ENCODE measurements at places on chromosomes 1 and 21.

GRCh38 chr1:54335011-54335754, 71.0 kb downstream of the SSBP3 start:
- DNase-seq = no peak

DNA sequence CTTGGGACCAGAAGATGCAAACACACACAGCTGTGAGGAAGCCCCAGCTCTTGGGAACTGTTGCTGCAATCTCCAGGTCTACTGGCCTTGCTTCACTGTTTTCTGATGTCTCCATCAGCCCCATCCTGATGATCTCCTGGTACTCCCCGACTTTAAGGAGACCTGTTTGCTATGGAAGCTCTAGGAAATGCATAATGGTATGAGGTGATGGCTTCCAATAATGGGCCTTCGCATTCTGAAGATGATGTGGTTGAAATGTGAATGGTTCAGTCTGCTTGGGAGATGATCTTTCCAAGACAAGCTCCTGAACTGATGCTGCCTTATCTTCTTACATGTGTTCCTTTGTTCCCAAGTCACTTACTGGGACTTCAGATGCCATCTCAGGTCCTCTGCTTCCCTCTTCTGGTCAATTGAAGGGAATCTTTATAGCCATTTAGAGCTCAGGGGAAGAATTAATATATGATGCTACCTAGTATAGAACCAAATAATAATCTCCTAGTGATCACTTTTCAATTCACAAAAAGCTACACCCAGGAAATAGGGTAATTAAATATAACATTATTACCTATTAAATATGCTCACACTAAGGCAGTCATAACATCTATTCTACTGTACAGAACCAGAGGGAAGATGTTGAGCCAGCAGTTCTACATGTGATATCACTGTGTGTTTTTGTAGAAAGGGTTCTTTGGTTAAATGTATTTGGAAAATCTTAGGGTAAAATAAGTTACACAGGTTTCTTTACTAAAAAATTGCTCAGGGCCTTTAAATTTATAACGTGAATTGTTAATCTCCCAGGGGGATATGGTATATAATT, 73.9 kb upstream of the VTCN1 start:
- DNase-seq = no peak

DNA sequence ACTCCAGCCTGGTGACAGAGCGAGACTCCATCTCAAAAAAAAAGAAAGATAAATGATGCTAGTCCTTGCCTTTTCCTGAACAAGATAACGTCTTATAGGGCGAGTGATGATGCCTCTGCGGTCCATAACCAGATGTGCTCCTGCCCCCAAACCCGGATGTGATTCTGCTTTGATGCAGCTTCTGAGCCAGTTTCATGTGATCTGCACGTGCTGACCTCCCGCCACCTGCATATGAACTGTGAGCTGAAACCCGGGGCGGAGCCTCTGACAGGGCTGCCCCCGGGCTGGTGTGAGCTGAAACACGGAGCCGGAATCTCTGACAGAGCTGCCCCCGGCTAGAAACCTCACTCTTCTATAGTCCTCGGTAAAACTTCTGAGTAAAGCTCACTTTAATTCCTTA, 1.3 kb downstream of the KRTAP12-4 start:
- DNase-seq = no peak

DNA sequence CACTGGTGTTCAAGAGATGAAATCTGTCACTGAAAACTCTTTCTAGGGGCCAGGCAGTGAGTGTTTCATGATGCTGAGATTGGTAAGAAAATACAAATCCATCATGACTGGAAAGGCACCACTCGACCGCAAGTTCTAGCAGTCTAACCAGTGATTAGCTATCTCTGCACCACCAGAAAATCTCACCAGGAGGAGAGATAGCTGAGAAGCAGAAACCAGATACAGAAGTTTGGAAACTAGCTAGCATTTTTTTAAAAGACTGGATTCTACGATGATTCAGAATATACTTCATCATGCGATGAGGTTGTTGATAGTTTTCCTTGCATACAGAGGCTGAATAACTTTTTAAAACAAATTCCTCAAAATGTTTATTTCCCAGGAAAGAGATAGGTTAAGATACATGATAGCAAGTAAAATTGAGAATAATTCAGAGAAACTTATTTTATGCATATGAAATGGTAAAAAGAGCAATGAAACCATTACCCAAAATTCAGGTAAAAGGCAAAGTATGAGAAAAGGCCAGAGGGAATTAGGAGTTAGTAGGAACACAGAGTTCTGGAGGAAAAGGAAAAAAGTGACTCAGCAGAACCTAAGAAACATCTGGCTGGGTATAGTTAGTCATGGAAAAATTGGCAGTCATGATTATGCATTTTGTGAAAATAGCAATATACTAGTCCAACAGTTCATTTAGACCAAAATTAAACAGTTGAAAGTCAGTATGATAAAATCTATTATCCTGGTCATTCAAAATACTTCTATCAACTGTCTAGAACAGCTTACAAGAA, 3.3 kb upstream of the F3 start:
- DNase-seq = no peak

- no peak for DNase-seq
Measured at GRCh38 chr1:214899908-214900460, 182.6 kb upstream of the KCNK2 start.

DNA sequence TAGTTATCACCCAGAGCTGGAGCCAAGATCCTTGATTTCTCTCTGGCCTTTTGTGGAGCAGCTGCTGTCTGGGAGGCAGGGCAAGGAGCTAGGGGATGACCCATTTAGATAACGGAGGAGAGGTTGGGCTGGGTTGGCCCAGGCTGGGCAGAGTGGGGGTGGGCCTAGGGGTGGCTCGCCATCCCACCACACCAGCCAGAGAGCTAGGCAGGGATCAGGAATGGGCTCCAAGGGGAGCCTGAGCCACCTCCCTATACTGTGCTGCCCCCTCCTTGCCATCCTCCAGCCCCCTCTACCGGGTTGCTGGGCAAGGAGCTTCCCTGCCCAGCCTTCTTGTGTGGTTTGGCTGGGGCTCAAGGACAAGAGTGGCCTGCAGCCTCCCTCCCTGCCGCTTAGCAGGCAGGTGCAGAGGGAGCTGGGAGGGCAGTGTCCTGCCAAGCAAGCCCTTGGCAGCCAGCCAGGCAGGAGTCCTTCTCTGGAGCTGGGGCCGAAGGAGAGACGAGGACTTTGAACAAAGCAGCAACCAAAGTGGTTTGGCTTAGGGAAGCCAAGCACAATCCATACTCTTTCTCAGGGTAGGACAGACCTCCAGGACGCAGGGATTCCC, 4.1 kb downstream of the NUAK2 start:
- no peak for DNase-seq
